ENCODE measurements at places on chromosomes 12 and 14.

DNA sequence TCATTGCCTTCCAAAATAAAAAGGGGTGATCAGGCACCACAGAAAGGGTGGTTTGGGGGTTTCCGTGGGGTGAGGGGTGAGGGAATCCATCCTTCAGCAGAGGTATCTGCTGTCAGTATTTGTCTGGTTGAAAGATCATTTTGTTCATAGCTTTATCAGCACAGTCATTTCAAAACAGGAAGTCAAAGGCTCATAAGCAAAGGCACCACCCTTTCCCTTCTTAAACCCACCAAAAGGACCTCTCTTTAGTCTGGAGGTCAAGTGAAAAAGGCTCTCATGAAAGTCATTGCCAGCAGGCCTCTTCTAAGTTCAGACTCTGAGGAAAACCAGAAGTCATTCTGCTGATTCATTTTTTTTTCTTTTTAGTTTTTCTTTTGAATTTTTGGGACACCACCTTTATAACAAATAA lies 6.2 kb downstream of the CHST11 start:
- no peak for DNase-seq

DNA sequence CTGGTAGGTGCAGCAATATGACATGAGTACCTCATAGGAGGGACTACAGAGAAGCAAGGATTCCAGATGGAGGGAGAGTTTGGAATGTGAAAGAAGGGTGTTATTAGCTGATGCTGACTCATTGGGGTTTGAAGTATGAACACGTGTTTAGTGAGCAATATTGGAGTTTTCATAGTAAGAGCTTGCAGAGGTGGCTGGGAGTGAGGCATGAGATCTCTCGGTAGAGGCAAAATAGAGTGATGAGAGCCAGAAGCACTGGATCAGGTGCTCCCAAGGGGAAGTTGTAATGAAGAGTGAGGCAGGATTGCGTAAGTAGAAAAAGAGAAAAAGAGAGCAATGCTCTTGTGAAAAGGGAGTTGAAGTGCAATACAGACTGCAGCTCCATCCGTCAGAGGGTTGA lies 42.1 kb downstream of the MGST1 start:
- no peak for DNase-seq

GRCh38 chr12:108666401-108666881 lies 32.7 kb upstream of the SELPLG start:
- DNase-seq = no peak

- no peak for DNase-seq
These were observed 6.0 kb downstream of the FBXW8 start for GRCh38 chr12:116916714-116917114.

- no peak for DNase-seq
These were observed 227.4 kb downstream of the ALX1 start for GRCh38 chr12:85507456-85507855.

GRCh38 chr12:48765753-48766162 lies 23.1 kb downstream of the ADCY6 start:
- no peak for DNase-seq

- DNase-seq = no peak
These were observed 33.0 kb downstream of the MTHFD1 start for GRCh38 chr14:64421166-64421565.

- DNase-seq = no peak
These were observed 22.1 kb upstream of the E2F7 start for GRCh38 chr12:77087427-77087826.

- no peak for DNase-seq
These were observed 77.3 kb downstream of the TMX1 start for GRCh38 chr14:51317373-51317772.

DNA sequence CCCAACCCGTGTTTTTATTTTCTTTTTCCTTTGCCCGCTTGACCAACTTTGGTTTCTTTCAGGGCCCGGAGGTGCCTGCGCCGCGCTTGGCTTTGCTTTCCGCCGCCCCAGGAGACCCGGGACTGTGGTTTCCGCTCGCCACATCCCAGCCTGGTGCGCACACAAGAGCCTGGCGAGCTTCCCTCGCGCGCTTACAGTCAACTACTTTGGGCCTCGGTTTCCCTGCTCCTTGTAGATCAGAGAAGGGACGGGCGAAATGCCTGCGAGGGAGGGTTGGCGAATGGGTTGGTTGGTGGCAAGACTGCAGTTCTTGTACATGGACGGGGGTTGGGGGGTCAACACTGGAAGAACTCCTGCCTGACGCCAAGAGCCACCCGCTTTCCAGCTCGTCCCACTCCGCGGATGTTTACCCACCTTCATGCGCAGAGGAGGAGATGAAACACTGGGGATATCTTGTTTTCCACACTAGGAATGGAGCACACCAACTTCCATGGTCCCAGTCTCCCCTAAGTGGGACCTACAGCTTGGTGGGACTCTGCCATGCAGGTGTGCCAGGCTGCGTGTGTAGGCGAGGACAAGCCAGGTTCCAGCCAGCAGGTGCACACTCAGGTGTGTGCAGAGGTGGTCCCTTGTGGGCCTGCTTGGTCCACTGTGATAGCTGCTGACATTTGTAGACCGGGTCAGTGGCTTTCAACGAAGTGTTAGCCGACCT lies 16.6 kb upstream of the TBX3 start:
- DNase-seq = no peak

DNA sequence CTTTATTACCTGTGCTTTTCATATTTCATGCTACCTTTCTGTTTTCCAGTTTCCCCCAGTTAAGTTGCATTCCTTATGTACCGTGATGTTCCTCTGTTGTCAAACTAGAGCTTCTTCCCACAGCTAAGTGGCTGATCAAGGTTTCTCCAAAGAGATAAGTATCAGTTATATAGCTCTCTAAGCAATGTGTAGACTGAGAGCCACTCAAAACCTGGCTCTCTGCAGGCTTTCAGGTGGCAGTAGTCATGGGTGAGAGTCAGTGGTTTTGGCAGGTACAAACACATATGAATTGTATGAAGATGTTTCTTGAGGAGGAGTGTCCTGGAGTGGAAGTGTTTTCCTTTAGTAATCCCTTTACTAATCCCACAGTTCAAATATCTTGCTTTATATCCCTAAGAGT lies 28.4 kb downstream of the TXNRD1 start:
- no peak for DNase-seq

DNA sequence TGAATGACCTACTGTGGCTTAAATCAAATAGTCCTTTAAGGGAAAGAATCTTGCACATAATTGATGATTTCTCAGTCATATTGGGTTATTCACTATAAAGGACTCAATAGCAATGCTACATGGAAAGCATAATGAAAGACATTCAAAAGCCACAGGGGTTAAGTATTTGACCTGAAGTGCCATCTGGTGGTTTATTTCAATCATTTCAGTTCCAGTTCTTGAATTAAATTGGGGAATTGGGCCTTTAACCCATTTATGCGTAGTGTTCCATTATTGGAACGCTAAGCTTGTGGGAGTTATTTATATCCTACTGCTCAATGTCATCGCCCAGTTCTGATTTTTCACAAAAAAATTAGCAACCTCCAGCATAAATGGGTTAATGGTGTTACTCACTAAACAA lies 41.3 kb upstream of the C12orf71 start:
- DNase-seq = no peak

GRCh38 chr14:51448831-51449670 lies 202.7 kb upstream of the FRMD6 start:
- DNase-seq = no peak

- DNase-seq = no peak
These were observed 53.9 kb downstream of the KIF26A start for GRCh38 chr14:104192146-104192882.

DNA sequence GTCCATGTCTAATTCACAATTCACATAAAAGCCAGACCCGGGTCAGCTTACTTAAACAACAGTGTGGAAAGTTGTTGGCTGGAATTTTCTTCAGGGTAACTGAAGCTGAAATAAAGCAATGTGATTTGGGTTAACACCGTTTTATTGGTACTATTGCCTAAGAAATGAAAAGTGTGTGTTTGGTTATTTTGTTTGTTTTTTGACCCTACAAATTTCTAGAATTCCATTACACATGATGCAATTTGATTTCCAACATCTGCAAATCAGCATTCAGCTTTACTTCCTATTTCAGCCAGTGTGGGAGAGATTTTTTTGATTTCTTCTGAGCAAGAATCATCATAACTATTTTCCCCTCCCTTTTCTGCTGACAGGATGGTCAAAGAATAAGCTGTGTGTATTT lies 45.7 kb upstream of the CLMN start:
- no peak for DNase-seq

- no peak for DNase-seq
These were observed 44.7 kb upstream of the AMIGO2 start for GRCh38 chr12:47124451-47124850.

- no peak for DNase-seq
These were observed 4.5 kb downstream of the KRT83 start for GRCh38 chr12:52316701-52317100.

DNA sequence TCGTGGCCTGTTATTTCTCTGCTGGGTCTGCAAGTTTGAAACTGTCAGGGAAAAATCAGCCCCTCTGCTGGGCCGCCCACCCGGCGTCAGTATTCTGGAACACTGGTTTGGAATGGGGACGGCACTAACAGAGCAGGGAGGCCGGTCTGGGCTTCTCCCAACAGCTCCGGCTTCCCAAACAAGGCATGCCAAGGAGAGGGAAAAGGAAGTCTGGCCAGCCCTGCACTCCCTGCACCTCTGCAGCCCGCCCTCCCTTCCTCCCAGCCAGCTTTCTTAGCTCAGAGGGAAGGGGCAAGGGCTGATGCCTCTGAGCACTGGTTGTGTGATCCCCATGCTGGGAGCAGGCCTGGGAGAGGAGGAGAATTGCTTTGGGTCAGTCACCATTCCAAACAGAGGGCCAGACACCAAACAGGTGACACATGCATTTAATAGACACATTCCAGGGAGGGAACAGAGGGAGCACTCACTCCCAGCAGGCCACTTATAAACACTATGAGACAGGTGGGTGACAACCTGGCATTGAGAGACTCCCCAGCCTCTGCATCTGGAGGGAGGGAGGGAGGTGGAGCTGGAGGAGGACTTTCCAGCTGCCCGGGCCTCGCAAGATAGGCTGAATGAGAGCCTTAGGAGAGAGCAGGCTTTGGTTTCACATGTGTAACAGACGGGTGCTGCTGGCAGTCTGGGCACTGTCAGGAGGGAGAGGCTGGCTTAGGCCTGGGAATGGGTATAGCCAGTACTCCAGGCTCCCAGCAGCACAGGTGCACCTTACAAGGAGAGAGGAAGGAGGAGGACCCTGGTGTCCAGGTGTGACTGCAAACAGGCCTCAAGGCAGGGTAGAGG lies 10.3 kb downstream of the KRT75 start:
- no peak for DNase-seq

All from NCI-H748 treated with DMSO at 0.1 percent for 48 hours (cell line).